ENCODE measurements at places on chromosomes 16 and 17. TPM values are rescaled to one million over a fixed set of nuclear protein-coding genes. Genes with fewer than 3 reads are reported as not detected.

DNA sequence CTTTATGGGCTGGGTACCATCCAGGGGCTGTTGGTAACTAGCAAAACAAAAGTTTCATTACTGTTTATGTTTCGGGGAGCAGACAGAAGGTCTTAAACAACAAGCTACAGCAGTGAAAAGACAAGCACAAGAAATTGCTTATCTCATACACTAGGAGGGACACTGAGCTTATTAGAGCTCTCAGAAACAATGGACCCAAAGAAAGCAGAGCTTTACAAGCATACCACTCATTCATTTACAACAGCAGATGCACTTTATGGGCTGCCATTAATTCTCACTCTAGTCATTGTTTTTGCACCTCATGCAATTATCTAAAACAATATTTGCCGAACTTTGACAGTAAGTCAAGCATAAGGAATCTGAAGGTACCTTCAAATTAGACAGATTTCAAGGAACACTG is 10.0 kb downstream of the KRT16 start:
- no peak overlapping the region for H3K27ac ChIP-seq
- no peak overlapping the region for H3K4me3 ChIP-seq
- no peak for DNase-seq
- H3K4me1 ChIP-seq: no peaks in the 10 kb centered on the region
- no peaks in the 10 kb centered on the region for H3K36me3 ChIP-seq

GRCh38 chr17:10754109-10754508 is 24.3 kb upstream of the TMEM220 start:
- no peak overlapping the region for H3K27ac ChIP-seq
- H3K4me1 ChIP-seq: no peaks in the 10 kb centered on the region
- no peaks in the 10 kb centered on the region for H3K27me3 ChIP-seq
- no peak for DNase-seq
- H3K36me3 ChIP-seq: no peaks in the 10 kb centered on the region

GRCh38 chr17:41475421-41475820 is 5.5 kb downstream of the KRT35 start:
- H3K36me3 ChIP-seq: no peaks in the 10 kb centered on the region
- no peak overlapping the region for H3K4me3 ChIP-seq
- no peaks in the 10 kb centered on the region for H3K27me3 ChIP-seq

- DNase-seq: peak; percentile 18
- H3K4me1 ChIP-seq: peaks cover 12% of the 10 kb centered on the region
- H3K4me3 ChIP-seq: no peak overlapping the region
- peak overlapping the region; percentile 40 for H3K27ac ChIP-seq
- H3K27me3 ChIP-seq: no peaks in the 10 kb centered on the region
These were observed 16.9 kb downstream of the SRCAP start for GRCh38 chr16:30715750-30716445.

DNA sequence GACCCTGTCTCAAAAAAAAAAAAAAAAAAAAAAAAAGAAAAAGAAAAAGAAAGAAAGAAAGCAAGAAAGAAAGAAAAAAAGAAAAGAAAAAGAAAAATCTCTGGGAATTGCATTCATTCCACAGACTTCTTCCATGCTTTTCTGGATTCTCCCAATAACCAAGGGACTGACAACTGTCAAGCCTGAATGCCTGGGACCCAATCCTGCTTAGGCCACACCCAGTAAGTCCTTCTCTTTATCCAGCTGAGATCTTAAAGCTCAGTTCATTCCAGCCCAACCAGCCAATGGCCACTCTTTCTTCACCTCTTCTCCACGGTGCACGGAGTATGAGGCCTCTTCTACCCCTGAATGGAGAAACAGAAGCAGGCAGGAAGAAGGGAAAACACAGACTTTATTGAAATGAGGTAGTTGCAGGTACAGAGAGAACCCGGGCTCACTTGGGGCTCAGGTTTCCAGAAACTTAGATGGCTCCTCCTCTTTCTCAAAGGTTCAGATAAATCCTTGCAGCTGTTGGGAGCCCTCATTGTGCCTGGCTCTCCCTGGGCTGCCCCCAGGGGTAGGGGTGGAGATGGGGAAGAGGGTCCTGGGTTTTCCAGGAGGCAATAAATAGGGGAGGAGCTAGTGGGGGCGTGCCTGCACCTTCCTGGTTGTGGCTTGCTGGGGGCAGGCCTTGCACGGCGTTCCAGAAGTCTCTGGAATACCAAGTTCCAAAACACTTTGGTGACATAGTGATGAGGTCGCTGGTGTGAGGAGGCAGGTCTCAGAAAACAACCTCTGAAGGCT is 2.5 kb downstream of the HOXB1 start:
- no peak overlapping the region for H3K4me3 ChIP-seq
- DNase-seq: no peak
- no peak overlapping the region for H3K27ac ChIP-seq
- H3K36me3 ChIP-seq: no peaks in the 10 kb centered on the region
- H3K27me3 ChIP-seq: peaks cover 47% of the 10 kb centered on the region
- H3K4me1 ChIP-seq: peaks cover 4% of the 10 kb centered on the region

- peaks cover 21% of the 10 kb centered on the region for H3K36me3 ChIP-seq
- no peak overlapping the region for H3K4me3 ChIP-seq
- no peaks in the 10 kb centered on the region for H3K4me1 ChIP-seq
- no peaks in the 10 kb centered on the region for H3K27me3 ChIP-seq
- DNase-seq: no peak
- no peak overlapping the region for H3K27ac ChIP-seq
These were observed 67.6 kb downstream of the NFAT5 start for GRCh38 chr16:69633375-69633774.

GRCh38 chr16:73724503-73724902 is 572.1 kb upstream of the PSMD7 start:
- H3K27me3 ChIP-seq: no peaks in the 10 kb centered on the region
- H3K4me1 ChIP-seq: no peaks in the 10 kb centered on the region
- no peak for DNase-seq
- no peak overlapping the region for H3K27ac ChIP-seq
- H3K36me3 ChIP-seq: no peaks in the 10 kb centered on the region

DNA sequence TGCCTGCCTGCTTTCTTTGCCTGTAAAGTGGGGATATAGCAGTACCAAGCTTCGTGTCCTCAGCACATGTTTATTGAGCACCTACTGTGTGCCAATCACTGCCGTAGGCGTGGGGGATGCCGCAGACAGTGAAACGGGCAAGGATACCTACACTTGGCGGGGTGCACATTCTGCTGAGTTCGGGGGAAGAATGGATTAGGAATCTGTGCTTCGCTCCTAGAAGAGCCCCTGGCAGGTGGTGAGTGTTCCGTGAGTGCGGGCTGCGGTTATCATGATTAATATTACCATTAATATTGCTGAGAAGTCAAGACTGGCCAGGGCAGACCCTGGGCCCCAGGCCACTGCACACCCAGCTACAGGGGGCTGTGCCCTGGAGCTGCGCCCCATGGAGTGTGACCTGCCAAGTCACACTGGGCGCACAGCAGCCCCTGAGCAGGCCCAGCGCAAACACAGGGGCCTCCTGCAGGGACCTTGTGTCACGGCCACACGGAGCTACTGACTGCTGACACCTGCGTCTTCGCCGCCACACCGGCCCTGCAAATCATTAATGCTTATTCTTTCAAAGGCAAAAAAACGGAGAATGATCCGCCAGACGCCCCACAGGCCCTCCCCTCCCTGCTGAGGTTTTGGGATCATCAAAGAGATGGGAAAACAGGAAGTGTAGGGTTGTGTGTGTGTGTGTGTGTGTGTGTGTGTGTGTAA is 213.4 kb upstream of the GSE1 start:
- H3K36me3 ChIP-seq: no peaks in the 10 kb centered on the region
- H3K27me3 ChIP-seq: no peaks in the 10 kb centered on the region
- H3K27ac ChIP-seq: no peak overlapping the region
- no peak overlapping the region for H3K4me3 ChIP-seq
- H3K4me1 ChIP-seq: peaks cover 39% of the 10 kb centered on the region
- DNase-seq: no peak

DNA sequence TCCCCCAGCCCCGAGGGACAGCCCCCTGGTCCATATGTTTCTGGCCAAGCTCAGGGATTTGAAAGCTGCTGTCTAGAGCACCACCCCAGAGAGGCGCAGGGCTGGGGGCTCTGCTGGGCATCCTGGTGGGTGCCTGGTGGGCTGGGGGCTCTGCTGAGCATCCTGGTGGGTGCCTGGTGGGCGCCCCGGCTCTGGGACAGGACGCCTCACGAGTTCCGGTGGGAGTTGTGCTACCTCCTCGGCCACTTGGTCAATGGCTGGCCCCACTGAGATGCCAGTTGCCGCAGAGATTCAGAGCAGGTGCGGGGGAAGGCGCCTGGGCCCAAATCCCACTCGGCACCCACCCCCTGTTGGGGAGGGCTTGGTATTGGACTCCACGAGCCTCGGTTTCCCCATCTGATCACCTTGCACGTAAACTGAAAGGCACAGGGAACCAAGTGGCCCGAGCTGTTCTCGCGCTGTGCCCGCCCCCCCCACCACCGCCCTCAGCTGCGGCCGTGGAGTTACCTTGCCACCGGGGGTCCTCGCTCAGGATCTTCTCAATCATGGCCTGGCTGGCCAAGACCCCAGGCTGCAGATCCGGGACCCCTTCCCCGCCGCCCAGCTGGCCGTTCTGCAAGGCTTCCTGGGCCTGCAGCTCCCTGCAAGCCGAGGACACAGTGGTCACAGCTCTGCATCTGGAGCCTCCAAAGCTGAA is 13.3 kb downstream of the UNKL start:
- DNase-seq: no peak
- no peaks in the 10 kb centered on the region for H3K36me3 ChIP-seq
- no peaks in the 10 kb centered on the region for H3K4me1 ChIP-seq
- no peak overlapping the region for H3K27ac ChIP-seq
- H3K4me3 ChIP-seq: no peak overlapping the region

Gene DLG4
- 45.6 TPM for total RNA-seq

Gene FAM20A
- 0.14 TPM for total RNA-seq

Data from astrocyte (in vitro differentiated cells and primary cell).